ENCODE measurements at places on chromosomes 4 and X. TPM values are rescaled to one million over a fixed set of nuclear protein-coding genes. Genes with fewer than 3 reads are reported as not detected.

HTN3 gene
- total RNA-seq: not detected

MAOA gene
- total RNA-seq: 241 TPM

EXOC1L gene
- total RNA-seq: not detected

FAM241A gene
- 5.1 TPM for total RNA-seq

SMAD1 gene
- total RNA-seq: 43.7 TPM

SULT1E1 gene
- 6.0 TPM for total RNA-seq

C1QTNF7 gene
- 4.3 TPM for total RNA-seq

TMSB15C gene
- total RNA-seq: 1.4 TPM

OTOP1 gene
- total RNA-seq: not detected

USP51 gene
- 3.5 TPM for total RNA-seq

DNA sequence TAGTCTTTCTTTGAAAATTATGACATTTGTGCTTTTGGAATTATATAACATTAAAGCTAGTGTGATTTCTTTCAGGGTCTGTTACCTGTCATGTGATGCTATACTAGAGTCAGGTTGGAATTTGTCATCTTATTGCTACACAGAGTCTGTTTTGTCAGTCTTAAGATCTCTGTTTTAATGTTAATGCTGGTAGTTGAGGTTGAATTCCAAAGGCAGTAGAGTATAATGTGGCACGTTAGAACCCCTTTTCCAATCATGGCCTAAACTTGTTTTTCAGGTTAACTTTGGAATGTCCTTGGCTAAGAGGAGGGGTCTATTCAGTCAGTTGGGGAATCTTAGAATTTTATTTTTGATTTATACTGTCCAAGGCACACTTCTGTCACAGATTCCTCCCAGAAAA lies 258.5 kb downstream of the PABPC4L start:
- DNase-seq: no peak

- no peak for DNase-seq
Observed at GRCh38 chr4:86247320-86247719, 112.5 kb downstream of the MAPK10 start.

- DNase-seq: no peak
Observed at GRCh38 chr4:144206711-144207110, 66.2 kb upstream of the GYPA start.

DNA sequence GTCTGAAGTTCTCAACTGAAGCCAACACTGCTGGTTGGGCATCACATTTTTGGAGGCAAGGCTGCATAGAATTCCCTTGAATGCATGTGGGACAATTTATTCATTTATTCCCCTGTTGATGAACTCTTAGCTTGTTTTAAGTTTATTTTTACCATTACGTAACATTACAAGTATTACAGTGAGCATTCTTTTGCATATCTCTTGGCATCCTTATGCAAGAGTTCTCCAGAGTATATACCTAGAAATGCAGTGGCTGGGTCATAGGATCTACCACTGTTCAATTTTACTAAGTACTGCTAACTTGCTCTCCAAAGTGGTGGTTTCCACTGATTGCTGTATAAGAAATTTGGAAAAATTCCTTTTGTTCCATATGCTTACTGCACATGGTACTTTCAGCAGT lies 66.5 kb downstream of the UCHL1 start:
- no peak for DNase-seq

- no peak for DNase-seq
Observed at GRCh38 chrX:8749697-8750096, 17.8 kb upstream of the ANOS1 start.

DNA sequence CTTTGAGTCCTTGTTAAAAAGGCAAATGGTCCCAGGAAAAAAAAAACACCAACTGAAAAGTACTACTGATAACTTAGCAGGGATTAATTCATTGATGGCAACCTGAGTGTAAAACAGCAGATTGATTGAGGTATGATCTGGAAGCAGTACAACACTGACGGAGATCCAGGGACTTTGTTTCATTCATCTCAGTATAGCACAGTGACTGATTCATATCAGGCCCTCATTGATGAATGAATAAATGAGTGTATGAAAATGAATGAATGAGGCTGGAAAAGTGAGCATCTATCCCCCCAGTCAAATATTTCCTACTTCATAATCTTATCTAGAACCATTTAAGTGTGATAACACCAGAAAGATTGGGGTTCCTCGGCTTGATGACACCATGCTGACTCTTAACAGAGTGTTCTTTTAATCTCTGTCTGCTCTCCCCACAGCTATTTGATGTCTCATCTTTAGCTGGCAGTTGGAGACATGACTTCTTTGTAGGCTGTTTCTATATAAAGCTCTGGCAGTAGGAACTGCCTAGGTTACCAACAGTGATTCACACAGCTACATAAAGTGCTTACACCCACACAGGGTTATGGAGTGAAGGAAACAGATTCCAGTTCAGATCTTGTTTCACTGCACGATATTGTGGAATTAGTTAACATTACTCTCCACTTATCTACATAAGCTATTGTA lies 18.6 kb upstream of the RNF128 start:
- no peak for DNase-seq

DNA sequence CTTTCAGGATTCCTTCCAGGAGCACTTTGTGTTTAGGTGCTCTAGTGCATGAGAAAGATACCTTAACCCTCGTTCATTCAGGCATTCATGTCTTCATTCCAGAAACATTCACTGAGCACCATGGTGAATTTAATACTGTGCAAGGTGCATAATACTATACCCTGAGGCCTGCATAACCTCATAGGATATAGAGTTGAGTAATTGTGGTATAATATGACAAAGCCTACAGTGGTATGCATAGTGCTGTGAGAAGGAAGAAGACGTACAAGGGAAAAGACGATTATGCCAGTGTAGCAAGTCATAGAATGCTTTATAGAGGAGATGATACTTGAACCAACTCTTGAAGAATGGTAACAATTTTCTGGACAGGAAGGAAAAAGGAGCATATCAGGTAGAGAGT lies 34.3 kb downstream of the MTM1 start:
- DNase-seq: no peak

- no peak for DNase-seq
Observed at GRCh38 chr4:48944756-48945241, 38.2 kb upstream of the OCIAD2 start.

- no peak for DNase-seq
Observed at GRCh38 chrX:115112411-115112810, 76.8 kb upstream of the RBMXL3 start.

GRCh38 chrX:24760363-24761000 lies 66.8 kb downstream of the POLA1 start:
- DNase-seq: no peak

GRCh38 chr4:121765368-121765705 lies 373 bp upstream of the SMIM43 start:
- DNase-seq: no peak

- DNase-seq: no peak
Observed at GRCh38 chrX:39427906-39428305, 626.6 kb downstream of the MID1IP1 start.

GRCh38 chrX:46456125-46456922 lies 88.9 kb downstream of the ZNF674 start:
- no peak for DNase-seq

- no peak for DNase-seq
Observed at GRCh38 chr4:175884048-175884447, 72.0 kb upstream of the GPM6A start.

DNA sequence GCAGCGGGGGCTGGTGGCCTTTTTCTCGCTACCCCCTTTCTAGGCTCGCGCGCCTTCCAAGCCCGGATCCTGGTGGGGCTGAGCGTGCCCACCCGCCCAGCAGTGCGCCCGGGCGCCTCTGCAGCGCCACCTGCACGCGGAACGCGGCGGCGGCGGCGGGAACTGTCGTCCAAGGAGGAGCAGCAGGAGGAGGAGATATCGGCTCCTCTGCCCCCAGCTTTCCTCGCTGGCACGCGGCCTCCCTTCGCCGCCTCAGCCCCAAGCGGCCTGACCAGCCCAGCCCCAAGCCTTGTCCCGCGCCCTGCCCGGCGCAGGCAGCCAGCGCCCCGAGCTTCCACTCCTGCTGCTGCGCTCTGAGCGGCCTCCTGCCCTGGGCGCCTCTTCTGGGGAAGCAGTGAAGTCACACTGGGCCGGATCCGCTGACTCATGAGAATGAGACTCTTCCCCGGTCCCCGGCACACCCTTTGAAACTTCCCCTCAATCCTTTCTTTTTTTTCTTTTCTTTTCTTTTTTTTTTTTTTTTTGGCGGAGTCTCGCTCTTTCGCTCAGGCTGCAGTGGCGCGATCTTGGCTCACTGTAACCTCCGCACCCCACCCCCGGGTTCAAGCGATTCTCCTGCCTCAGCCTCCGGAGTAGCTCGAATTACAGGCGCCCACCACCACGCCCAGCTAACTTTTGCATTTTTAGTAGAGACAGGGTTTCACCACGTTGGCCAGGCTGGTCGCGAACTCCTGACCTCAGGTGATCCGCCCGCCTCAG lies 10.6 kb upstream of the ELF4 start:
- DNase-seq: peak; percentile 74

DNA sequence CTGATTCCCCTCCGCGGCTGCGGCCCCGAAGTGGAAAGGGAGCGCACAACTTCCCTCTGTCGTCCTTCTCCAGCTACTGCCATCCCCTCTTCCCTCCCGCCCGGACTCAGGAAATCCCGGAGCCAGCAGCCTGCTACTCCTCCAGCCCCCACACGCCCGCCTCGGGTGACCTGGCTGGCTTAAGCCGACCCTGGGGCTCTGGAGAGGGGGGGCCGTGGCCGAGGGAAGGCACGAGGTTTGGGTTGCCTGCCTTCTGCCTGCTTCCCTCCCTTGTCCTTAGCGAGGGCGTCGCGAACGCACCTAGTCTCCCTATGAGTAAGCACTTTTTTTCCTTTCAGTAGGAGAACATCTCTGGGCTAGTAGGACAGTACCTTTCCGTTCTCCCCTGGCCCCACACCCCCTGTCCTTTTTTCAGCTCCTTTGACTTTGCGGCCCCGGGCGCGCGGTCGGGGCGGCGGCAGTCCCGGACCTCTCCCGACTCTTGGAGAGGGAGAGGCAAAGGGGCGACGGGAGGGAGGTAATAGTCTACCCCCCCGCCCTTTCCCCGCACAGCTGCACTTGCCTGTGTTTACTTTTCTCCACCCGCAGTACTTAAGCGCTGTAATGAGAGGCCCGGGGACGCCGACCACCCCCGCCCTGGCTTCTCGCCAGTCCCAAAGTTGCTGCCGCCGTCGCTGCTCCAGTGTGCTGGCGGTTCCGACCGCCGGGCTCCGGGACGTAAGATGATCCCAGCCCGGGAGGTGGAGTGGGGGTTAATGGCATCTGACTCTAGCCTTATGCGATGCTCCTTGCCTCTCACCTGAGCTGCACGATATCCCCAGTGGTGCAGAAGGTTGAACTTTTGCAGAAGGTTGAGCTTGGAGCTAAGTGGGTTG lies 868 bp downstream of the PLS3 start:
- DNase-seq: peak; percentile 54

DNA sequence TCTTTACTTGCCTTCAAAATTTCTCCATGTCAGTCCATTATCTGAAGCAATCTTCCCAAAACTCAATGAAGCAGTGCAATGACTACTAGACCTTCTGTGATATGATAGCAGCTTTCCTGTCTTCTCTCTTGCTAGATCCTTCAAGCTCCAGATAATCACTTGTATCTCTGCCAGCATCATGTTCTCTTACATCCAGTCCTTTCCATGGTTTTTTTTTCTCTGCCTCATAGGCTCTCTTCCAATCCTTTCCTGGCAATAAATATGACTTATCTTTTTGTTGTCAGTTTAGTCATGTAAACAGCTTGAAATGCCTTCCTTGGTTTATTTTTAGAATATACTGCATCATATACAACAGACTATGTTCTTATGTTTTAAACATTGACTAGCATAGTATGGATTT lies 193.5 kb downstream of the CFAP299 start:
- DNase-seq: no peak

DNA sequence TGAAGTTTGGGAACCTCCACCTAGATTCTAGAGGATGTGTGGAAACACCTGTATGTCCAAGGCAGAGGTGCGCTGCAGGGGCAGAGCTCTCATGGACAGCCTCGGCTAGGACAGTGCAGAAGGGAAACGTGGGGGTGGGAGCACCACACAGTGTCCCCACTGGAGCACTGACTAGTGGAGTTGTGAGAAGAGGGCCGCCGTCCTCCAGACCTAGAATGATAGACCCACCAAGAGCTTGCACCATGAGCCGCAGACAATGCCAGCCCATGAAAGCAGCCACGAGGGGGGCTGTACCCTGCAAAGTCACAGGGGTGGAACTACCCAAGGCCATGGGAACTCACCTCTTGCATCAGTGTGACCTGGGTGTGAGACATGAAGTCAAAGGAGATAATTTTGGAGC lies 274.5 kb upstream of the FMR1 start:
- no peak for DNase-seq

- DNase-seq: no peak
Observed at GRCh38 chr4:107351196-107351595, 315.1 kb upstream of the DKK2 start.

- DNase-seq: no peak
Observed at GRCh38 chrX:119488749-119489148, 20.5 kb downstream of the SLC25A5 start.

Data from ureter (tissue), 1 donor.